ENCODE measurements at places on chromosomes 7 and 10.

DNA sequence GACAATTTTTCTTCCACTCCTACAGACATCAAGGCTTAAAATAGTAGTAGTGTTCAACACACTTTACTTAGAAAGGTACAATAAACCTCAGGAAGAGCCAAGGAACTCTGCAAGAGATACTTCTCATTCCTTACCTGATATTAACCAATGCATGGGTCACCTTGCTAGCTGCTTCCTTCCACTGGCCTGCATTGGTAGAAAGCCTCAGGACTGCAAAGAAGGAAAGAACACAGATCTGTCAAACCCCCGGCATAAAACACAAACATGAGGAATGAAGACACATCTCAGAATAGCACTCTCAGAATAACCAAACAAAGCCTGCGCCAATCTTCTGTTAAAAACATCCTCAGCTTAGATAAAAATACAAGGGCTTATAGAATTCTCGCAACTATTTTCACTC is 96.1 kb upstream of the KCNIP2 start:
- DNase-seq, result no peak

GRCh38 chr7:73969991-73970390 is 58.0 kb upstream of the ELN start:
- DNase-seq, result no peak

- no peak for DNase-seq
These were observed 16.7 kb downstream of the WDR91 start for GRCh38 chr7:135194494-135195095.

DNA sequence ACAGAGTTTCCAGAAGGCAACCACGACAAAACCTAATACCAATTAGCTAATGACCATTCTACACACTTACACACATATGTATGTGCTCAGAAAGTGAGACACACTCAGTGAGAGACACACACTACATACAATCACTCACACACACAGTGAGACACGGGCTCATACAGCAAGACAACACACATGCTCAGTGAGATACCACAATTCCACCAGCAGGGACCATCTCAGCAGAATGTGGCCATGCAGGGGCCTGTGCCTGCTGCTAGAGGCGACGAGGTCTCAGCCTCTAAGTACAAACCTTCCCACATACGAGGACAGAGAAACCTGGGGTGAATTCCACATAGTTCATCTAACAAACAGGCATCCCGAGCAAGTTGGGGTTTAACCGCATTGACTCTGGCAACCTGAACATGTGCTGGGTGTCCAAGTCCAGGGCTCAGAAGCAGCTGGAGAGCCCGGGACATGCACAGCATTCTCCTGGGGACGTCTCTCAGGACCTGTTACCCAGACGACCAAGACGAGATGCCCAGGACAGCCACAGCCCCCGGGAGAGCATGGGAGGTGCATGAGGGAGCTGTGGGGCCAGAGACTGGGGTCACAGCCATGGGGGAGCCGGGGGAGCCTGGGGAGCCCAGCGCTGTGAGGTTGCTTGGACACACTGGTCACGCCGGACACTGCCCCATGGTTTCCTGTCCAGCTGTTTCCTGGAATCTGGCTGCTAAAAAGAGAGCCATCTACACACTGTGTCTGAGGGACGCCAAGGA is 523.6 kb downstream of the PTPRN2 start:
- no peak for DNase-seq

- no peak for DNase-seq
These were observed 103.2 kb downstream of the ADCY1 start for GRCh38 chr7:45677311-45677900.

GRCh38 chr10:108787932-108788331 is 1135.4 kb downstream of the XPNPEP1 start:
- no peak for DNase-seq

- DNase-seq, result no peak
These were observed 87.7 kb downstream of the GRB10 start for GRCh38 chr7:50695026-50695425.

- peak; percentile 22 for DNase-seq
These were observed 30.3 kb upstream of the GRB10 start for GRCh38 chr7:50812841-50813475.

DNA sequence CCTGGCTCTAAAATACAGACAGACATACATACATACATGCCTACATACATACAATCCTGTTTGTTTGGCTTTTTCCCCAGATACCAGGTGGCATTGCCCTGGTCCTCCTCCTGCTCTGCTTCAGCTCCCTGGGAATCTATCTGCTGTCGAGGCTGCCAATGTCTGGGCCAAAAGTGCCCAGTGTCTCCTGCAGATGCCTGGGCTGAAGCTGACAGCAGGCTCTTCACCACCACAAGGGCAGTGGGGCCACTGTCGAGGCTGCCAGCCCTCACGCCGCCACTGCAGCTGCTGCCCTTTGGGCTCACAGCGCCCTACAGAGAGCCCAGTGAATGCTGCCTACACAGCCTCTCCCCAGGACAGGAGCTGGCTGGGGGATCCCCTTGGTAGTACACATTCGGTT is 18.0 kb upstream of the STN1 start:
- DNase-seq, result no peak

DNA sequence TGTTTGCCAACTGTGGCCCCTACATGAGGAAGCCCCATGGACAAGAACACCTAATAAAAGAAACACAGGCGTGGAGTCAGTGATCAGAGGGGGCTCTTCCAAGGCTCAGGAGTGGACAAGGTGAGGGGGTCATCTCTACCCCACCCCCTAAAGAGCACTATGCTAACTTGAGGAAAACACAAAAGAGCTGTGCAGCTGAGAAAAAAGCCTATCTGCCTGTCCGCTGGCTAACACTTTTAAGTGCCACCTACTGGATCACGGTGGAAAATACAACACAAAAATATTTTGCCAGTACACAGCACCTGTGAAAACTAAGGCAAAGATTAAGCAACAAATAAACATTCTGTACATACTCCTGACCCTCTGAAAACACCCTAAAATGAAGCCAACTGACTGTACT is 53.1 kb upstream of the COBL start:
- DNase-seq, result peak; percentile 32

GRCh38 chr10:67775279-67775678 is 62.7 kb downstream of the DNAJC12 start:
- no peak for DNase-seq

DNA sequence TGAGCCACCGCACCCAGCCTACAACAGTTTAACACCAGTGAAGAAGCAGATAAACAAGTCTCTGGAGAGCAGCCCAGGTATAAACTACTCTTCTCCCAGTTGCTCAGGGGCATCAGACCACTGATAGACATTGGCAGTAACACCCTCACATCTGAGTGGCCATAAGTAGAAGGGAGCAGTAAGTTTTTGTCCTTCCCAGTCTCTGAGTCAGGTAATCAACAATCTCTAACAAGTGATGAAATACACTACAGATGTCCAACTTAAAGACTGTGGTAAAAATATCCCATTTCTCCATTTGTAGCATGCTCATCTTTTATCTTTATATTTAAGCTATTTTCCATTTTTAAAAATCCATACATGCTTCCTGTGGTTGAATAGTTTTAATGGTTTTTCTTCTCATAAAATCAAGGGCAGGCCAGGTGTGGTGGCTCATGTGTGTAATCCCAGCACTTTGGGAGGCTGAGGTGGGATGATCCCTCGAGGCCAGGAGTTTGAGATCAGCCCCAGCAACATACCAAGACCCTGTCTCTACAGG is 78.6 kb downstream of the GSAP start:
- no peak for DNase-seq

Data from NCI-H446 (cell line).